ENCODE measurements at places on chromosomes 7 and 10.

- no peak for DNase-seq
Measured at GRCh38 chr10:130350996-130351395, 214.8 kb downstream of the GLRX3 start.

DNA sequence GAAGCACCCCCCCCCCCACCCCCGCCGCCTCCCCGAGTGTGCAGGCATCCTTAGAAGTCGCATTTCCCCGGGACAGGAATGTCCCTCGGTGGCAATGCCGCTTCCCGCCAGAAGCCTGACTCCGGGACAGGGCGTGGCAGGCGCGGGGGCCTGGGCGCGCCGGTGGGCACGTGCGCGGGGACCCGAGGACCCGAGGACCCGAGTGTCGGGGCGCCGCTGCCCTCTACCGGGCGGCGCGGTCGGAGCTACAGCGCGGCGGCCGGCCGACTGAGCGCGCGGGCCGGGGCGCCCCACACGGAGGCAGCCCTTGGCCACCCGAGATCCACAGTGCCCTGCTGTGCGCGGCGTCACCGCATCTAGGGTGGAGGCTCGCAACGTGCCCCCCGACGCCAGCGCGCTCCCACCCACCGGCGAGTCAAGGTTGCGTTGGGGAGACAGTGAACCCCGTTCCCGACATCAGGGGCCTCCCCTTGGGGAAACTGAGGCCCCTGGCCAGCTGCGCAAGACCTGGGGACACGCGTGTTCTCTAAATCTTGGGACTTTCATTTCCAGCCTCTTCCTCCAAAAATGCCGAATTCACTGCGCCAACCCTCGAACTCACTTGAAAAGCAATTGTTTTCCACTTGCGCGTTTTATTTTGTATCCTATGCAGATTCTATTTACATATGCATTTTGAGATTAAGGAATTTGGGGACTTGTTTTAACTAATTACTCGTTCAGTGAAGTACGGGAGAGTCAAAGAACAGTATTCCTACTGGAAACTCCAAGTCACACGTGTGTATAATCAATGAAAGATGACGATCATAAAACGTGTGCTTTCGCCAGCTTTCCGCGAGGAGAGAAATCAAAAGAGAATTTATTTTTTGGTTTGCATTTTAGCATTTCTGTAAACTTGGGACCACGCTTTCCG is 3.1 kb upstream of the CUX1 start:
- DNase-seq, result peak; percentile 55

- DNase-seq, result no peak
Measured at GRCh38 chr10:77516575-77516974, 121.0 kb downstream of the KCNMA1 start.

DNA sequence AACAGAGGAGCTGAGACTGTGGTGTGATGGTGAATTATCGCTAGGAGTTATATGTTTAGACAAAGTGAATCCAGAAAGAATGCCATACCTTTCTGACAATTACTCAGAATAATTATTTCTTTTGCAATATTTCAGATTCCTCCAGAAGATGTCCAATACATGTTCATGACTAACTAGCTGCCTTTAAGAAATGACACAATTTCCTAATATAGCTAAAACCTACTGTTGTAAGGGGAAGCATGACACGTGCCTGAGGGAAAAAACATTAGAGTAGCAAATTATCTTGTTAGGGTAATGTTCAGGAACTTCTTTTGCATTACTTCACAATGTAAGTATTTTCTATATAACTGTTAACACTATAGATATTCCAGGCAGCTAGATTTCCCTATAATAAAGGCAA is 150.3 kb downstream of the COL28A1 start:
- DNase-seq, result no peak

- DNase-seq, result no peak
Measured at GRCh38 chr7:142539901-142540300, 209.4 kb upstream of the PRSS1 start.

DNA sequence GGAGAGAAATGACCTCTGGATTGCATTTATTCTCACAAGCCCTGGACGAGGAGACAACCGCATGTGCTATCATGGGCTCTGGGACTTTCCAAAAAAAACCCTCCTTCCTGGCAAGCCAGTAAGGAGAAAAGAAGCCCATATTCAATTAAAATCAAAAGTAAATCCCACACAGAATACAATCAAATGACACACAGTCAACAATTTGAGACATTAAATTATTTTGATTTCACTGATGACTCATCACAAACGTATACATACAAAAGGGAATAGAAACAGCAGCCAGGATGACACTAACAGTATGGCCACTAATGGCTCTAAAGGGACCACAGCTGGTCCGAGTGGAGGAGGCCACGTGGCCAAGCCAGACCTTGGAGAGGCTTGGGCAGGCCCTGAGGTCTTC is 24.9 kb downstream of the LRRC20 start:
- DNase-seq, result no peak

DNA sequence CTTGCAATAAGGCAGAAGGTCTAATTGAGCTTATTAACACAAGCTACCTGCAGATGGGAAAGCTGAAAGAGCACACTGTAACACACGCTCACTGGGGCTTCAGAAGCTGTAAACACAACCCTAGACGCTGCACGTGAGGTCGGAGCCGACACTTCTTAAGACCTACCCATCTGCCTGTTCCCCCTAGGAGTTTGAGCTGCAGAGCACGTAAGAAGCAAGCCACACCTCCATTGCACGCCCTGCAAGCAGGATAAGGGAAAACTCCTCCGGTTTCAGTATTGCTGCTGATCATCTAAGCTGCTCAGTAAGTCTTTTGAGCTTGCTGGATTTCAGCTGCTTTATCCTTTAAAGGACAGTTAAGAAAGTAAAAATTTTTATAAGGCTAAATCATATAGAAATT is 244.0 kb upstream of the ZWINT start:
- no peak for DNase-seq

DNA sequence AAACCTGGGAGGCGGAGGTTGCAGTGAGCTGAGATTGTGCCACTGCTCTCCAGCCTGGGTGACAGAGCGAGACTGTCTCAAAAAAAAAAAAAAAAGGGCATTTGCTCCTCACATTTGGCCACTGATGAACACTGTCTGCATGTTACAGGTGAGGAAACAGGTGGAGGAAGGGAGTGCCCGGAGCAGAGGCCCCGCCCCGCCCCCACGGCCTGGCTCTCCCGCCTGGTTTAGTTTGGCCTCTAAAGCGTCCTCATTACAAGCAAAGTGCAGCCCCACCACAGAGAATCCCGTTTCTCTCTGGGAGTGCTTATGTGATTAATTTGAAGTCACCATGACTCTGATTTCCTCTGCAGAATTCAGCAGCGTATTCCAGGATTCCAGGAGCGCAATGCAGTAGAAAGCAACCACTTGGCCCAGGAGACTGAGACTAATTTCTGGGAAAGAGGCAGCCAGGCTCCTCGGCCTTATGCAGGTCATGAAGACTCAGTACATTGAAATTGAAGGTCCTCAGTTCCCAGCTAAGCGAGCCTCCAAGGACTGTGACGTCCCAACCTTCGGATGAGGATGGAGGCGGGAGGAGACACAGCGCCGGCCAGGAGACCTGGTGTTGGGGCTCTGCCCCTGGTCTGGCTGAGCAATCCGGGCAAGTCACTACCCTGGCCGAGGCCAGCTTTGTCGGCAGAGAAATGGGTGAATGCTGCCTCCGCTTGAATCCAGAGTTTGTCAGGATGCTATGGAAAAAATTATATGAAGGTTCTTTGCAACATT is 44.7 kb downstream of the RBM17 start:
- no peak for DNase-seq

DNA sequence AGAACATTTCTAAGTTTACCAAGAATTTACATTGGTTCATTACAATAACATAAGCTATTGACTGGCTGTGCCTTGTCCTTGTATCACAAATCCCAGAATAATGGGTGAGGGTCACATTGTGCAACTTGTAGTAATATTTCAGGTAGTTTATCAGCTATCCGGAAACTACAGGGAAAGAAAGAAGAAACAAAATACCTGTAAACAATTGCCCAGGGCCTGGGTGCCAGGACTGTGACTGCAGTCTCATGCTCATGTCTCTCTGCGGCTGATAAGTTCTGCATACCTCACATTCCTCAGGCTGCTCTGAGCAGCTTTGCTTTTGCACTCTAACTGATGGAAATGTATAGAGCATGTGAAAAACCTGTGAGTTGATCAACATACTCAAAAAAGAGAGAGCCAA is 131.8 kb upstream of the TRIM24 start:
- DNase-seq, result no peak

- DNase-seq, result no peak
Measured at GRCh38 chr10:24552346-24553016, 171.2 kb downstream of the ARHGAP21 start.

- no peak for DNase-seq
Measured at GRCh38 chr7:144628176-144628575, 207.7 kb downstream of the TPK1 start.

GRCh38 chr7:155992538-155992937 is 180.3 kb upstream of the SHH start:
- no peak for DNase-seq

- DNase-seq, result no peak
Measured at GRCh38 chr7:44184873-44185446, 4.3 kb downstream of the GCK start.

GRCh38 chr10:125209591-125210355 is 49.4 kb upstream of the CTBP2 start:
- no peak for DNase-seq

All from left cardiac atrium (tissue), 4 donors.